ENCODE measurements at places on chromosomes 4 and X. TPM values are rescaled to one million over a fixed set of nuclear protein-coding genes. Genes with fewer than 3 reads are reported as not detected.

GRCh38 chr4:176242764-176243347, 26.2 kb downstream of the ASB5 start:
- no peak for DNase-seq

GRCh38 chr4:183262776-183263100, 57.3 kb downstream of the CLDN22 start:
- no peak for DNase-seq

GRCh38 chr4:137519406-137519805, 12.9 kb downstream of the PCDH18 start:
- DNase-seq: no peak

DNA sequence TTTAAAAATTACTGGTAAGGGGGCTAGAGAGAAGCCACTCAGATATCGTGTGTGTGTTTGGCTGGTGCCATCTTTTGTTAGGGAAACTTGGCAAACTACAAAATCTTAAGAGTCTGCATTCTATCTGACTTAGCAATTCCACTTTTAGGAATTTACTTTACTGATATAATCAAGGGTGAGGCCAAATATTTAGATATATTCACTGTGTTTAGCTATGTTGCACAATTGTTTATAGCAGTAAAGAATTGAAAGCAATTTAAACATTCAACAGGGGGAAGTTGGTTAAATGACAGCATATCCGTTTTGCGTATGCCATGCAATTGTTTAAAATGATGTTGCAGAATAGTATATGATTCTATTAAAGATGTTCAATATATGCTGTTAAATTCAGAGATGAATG, 6.4 kb upstream of the HERC3 start:
- no peak for DNase-seq

- DNase-seq: no peak
Observed at GRCh38 chr4:137609718-137610430, 77.6 kb upstream of the PCDH18 start.

CSN1S1 gene
- not detected for total RNA-seq

DNA sequence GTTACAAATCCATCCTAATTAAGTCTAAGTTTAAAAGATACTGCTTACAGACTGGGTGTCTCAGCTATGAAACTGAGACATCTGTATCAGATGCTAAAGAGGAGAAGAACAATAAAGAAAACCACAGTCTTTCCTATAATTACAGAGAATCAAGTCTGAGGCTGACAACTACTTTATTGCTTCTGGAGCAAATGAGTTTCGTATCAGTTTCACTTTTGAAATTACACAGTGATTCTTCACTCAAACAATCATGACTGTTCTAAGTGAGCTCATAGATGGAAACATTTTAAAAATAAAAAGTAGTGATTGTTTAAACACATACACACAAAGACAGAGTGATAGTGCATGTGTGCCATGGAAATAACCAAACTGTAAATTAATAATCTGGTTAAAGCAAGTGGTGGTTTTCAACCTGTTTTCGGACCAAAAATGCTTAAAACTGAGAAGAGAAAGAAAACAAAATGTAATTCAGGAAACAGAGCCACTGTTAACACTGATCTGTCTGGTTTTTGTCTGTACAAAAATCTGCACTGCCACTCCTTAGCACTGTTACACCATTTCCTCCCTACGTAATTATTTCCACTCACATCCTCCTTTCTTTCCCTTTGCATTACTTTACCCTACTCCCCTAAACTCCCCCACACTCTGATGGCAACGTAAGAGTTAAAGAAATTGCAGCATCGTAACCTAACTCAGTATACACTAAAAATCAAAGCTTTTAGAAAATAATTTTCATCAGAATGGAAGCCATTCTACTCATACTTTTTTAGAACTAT, 12.5 kb downstream of the RFC1 start:
- peak; percentile 25 for DNase-seq

LPAR4 gene
- total RNA-seq: not detected

GRCh38 chr4:128560754-128561495, 248.6 kb upstream of the JADE1 start:
- no peak for DNase-seq
